ENCODE measurements at places on chromosomes 5 and 9.

DNA sequence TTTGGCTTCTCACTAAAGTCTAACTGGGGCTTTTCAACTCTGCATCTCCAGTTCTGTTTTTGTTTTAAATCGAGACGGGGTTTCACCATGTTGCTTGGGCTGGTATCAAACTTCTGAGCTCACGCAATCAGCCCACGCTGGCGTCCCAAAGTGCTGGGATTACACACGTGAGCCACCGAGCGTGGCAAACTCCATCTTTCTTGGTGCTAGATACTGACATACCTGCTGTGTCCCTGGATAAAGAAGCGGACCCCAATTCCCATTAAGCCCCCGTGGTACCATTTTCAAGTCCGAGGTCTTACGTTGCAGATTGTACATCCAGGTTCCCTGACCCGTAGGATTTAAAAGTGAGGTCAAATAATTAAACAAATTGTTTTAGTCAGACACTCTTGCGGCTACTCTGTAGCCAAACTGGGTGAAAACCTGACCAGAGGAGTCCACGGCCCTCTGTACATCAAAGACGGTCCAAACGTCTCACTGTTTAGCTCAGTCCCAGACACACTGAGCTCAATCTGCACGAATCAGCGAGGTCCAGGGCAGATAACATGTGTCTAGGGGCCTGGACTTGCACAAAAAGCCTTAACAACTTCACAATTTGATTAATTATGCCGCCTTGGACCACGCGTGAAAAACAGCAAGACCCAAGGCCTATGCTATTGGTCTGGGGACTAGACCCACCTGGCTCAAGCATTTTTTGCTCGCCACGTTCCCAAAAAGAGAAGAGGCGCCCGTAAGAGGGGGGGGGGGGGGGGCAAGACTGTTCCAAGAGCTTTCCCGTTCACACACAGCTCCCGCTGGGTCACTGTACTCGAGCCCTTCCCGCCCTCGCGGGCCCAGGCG is 727 bp upstream of the DNAJA1 start:
- peak; percentile 14 for DNase-seq

- DNase-seq = no peak
Measured at GRCh38 chr5:90557391-90557790, 1.2 kb upstream of the ADGRV1 start.

- DNase-seq = no peak
Measured at GRCh38 chr5:57177479-57178156, 3.8 kb downstream of the GPBP1 start.

DNA sequence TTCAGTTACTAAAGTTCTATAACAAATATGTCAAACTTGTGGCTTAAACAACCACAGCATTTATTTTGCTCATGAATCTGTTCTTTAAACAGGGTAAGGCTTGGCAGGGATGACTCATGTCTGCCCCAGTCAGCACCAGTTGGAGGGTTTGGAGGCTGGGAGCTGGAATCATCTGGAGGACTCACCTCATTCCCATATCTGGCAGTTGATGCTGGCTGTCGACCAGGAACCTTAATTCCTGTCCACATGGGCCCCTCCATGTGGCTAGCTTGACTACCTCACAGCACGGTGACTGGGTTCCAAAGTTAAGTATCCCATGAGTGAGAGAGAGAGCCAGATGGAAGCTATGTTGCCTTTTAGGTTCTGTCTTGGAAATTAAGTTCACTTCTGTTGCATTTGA is 13.8 kb upstream of the CCL28 start:
- no peak for DNase-seq

- DNase-seq = no peak
Measured at GRCh38 chr5:74995926-74996325, 56.4 kb downstream of the GCNT4 start.

DNA sequence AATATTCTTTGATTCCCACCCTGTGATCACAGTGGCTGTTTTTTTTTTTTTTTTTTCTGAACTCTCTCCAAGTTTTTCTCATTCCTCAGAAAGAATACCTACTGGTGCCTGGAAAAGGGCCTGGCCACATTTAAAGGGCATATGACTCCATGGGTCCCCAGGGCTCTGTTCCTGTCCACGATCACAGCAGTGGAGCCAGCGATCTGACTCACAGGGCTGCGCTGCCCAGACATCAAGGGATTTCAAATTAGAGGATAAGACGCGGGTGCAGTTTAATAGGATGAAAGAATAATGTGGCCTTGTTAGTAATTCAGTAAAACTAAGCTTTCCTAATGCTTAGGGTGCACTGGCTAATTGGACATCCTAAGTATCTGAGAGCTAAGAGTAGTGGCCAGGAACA is 175.1 kb upstream of the MSX2 start:
- DNase-seq = no peak

GRCh38 chr9:115164511-115164974 is 46.6 kb upstream of the TNC start:
- no peak for DNase-seq

All from activated naive CD4-positive, alpha-beta T cell treated with anti-CD3 and anti-CD28 coated beads, Interleukin-2, amount 50 U/mL, for 72 hours (primary cell).